ENCODE measurements at places on chromosomes 11 and 22.

- no peak for DNase-seq
These were observed 34.9 kb downstream of the FAM181B start for GRCh38 chr11:82698576-82699352.

DNA sequence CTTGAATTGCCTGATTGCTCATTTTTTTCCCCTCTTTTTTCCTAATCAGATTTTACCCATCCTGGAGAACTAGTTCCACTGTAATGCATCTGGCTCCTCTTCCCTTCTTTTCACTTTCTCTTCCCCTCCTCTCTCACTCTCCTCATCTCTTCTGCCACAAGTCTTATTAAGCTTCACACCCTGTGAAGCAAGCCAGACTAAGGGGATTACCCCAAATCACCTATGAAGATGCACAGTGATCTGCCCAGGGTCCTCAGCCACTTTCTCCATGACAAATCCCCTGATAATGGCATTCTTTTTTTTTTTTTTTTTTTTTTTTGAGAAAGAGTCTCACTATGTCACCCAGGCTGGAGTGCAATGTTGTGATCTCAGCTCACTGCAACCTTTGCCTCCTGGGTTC is 11.2 kb downstream of the UBASH3B start:
- no peak for DNase-seq

DNA sequence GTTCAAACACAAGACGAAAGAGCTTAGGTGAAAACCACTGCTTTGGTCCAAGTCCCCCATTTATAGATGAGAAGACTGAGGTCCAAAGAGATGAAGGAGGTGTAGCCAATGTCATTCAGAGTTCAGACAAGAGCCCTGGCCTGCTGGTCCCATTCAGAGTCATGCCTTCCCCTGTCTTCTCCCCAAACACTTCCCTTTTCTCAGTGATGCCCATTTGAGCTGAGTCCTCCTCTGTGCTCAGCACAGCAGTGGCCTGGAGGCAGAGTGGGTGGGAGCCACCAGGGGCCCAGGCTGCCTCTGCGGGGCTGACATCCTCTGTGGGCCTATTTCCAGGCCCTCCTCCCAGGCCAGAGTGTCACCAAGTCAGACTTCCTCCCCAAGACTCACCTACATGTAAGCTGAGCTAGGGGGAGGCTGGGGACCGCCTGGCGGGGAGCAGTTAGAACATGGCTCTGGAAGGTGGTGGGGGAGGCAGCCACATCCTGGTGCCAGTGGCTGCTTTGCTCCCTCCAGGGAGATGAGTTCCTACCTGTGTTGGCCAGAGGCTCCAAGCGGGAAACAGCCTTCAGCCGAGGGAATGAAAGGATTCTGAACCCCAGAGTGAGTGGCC is 22.4 kb upstream of the LRRC10B start:
- DNase-seq: no peak

- no peak for DNase-seq
These were observed 22.9 kb downstream of the RAB38 start for GRCh38 chr11:88152381-88152780.

- no peak for DNase-seq
These were observed at the start of gene SLC16A8 for GRCh38 chr22:38083931-38084631. SLC16A8 (minus strand) TSS chr22:38084184; CDS start chr22:38082873, 1,311 bp downstream.

DNA sequence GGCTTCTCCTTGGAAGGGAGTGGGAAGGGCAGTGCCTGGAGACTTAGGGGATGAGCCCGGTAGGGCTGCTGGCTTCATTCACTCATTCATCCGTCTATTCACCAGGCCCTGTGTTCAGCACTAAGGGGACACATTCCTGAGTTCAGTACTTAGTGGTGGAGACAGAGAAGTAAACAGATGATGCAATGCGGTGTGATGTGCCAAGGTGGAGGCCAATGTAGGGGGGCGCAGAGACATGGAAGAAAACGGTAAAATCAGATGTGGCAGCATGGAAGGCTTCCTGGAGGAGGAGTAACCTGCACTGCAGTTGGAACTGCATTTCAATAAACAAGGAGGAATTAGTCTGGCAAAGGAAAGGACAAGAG is 21.3 kb downstream of the GRIK4 start:
- no peak for DNase-seq

DNA sequence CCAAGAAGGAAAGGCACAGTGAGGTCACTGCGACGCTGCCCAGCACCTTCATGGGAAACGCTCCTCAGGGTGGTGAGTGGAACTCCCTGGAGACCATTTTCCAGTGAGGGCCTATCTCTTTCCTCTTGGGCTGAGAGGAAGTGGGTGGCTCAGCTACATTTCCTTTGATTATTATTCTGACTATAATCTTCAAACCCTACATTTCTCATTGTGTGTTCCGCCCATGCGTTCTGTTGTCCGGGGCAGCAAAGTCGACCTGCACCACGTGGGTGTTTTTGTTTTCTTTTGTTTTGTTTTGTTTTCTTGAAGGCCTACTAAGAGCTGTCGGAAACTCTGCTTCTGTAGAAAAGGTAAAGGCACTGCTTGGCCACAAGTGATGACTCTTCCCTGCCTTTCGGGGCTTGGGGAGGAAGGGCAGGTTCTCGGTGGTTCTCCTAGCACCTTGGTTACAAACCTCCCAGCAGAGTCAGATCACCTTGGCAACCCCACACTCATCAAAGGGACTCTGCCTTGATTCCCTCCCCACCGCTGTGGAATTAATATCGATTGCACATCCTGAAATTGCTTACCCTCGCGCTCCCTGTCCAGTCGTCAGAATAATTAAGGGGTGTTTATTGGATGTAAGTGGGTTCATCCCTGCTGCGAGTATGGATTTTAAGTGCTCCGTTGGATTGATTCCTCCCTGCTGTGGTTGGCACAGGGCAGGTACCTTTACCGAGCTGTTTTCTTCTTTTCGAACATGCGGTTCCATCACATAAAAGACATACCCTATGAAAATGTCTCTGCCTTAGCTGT is 7.3 kb downstream of the PARVB start:
- DNase-seq: no peak

DNA sequence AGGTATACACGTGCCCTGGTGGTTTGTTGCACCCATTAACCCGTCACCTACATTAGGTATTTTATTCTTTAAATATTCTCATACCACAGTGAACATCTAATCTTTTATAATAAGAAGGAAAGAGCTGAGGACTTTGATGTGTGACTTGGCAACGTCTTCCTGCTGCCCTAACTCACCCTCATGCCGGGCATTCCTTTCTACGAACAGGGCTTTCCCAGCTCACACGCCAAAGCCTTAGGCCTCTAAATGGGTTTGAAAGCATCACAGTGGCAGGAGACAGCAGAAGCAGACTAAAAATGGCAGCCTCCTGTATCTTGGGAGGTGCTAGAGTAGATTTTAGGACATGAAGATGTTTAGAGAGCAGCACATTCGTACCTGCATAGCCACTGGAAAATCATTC is 52.6 kb downstream of the CLTCL1 start:
- DNase-seq: no peak

- no peak for DNase-seq
These were observed 52.0 kb upstream of the SHISAL1 start for GRCh38 chr22:44364751-44365130.

DNA sequence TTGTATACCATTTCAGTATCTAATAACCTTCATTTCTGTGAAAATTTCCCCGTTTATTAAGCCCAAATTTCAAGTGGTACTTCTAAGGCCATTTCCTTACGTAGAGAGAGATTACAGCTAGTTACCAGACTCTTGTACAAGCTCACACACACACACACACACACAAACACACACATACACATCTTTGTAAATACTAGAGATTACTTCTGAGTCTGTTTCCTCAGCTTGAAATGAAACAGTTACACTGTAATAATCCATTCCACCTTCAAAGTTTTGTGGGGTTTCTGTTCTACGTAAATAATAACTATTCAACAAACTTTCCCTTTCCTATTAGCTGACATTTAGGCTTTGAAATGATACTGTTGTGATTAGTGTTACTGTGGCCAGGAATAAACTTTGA is 6.2 kb downstream of the POGLUT3 start:
- DNase-seq: no peak

GRCh38 chr22:28706845-28707244 is 27.2 kb upstream of the TTC28 start:
- no peak for DNase-seq

DNA sequence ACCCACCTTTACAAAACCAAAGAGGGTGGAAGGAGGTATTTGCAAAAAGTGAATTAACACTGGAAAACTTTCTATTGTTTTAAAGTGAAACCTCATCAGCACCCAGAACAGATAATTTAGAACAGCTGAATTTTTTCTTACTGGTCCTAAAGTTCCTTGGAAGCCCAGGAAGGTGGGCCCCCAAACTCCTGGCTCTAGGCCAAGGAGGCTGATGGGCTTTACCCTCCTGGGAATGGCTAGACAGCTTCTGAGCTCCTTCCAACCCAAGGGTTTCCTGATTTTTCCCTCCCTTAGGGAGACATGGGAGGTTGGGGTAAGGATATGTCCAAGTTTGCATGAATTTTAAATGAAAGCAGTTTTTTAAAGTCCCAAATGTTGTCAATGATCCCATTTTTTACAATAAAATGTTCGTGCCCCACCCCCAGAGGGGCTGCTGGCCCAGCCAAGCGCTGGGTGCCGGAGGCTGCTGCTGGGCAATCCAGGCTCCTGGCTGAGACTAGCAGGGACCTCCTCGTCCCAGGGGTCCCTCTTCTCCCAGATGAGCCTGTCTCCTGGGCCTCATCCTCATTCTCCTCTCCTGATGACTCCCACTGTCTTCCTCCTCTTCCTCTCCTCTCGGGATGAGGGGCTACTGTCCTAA is 28.4 kb downstream of the RELT start:
- DNase-seq: no peak

DNA sequence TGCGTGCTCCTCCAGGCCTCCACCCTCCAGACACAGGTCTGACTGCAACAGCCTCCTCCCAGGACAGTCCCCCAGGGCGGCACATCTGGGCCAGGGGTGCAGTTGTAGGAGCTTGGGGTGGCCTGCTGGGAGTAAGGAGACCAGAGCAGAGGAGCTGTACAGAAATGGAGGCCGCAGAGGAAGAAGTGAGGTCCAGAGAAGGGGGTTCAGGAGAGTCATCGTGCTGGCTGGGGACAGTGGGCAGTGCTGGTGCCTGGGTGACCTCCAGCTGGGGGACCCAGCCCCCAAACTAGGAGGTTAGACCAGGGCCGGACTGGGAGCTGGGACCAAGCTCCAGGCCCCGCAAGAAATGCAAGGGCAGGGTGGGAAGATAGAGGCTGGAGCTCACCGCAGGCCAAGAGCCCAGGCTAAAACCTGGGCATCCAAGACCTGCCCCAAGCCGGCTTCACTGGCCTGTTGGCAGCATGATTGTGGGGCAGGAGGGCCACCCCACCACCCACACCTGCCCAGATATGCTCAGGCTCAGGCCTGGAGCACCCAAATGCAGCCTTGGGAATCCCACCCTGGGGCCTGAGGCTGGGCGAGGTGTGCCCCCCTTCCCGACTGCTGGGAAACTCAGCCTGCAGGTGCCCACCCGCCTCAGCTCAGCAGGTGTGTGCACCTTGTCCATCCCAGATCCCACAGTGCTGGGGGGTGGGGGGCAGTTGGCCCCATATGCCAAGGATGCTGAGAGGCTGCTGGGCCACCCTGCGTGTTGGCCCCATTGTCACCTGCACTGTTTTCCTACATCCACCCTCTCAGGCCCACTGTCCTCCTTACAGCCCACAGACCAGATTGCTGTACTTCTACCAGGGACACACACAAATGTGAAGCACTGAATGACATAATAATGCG is 96.9 kb downstream of the MORC2 start:
- DNase-seq: no peak

DNA sequence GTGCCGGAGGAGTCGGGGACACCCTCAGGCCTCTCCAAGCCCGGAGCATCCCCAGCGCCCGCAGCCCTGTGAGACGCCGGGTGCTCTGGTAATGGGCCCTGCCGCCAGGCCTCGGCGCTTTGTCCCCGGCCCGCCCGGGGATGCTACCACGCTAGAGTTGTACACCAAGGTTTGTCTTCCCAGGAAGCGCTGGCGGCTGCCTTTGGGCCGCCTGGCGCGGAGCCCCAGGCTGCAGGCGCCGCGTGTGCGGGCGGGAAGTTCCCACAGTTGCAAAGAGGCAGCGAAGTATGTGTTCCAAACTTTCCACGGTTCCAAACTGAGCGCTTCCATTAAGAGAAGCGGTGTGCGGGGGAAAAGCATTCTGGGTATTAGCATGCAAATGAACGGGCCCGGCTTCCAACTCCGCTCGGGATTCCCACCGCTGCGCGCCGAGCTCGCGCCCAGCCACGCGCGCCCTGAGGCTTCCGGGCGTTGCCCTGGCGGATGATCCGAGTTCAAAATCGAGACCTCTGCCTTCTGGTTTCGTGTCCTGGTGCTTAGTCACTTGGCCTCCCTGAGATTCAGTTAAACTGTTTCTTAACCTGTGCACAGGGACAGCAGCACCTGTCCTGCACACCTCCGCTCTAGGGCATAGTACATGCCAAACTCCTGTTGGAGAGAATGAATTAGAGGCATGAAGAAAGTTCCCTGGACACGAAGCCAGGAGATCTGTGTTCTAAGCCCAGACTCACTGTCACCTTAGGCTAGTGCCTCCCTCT is 1.3 kb upstream of the PATZ1 start:
- DNase-seq: no peak

DNA sequence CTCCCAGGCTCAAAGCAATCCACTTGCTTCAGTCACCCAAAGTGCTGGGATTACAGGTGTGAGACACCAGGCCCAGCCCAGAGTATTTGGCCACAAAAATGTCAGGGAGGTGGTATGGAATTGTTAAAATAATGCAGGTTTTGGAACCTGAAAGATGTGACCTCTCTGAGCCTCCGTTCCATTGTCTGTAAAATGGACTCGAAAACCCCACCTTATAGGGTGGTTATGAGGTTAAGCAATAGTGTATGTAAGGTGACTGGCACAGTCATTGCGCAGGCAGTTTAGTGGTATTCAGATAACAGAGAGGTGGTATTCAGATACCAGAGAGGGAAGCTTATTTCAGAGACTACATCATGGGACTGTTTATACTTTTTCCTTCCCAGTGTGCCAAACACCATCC is 52.5 kb upstream of the PRSS23 start:
- no peak for DNase-seq

DNA sequence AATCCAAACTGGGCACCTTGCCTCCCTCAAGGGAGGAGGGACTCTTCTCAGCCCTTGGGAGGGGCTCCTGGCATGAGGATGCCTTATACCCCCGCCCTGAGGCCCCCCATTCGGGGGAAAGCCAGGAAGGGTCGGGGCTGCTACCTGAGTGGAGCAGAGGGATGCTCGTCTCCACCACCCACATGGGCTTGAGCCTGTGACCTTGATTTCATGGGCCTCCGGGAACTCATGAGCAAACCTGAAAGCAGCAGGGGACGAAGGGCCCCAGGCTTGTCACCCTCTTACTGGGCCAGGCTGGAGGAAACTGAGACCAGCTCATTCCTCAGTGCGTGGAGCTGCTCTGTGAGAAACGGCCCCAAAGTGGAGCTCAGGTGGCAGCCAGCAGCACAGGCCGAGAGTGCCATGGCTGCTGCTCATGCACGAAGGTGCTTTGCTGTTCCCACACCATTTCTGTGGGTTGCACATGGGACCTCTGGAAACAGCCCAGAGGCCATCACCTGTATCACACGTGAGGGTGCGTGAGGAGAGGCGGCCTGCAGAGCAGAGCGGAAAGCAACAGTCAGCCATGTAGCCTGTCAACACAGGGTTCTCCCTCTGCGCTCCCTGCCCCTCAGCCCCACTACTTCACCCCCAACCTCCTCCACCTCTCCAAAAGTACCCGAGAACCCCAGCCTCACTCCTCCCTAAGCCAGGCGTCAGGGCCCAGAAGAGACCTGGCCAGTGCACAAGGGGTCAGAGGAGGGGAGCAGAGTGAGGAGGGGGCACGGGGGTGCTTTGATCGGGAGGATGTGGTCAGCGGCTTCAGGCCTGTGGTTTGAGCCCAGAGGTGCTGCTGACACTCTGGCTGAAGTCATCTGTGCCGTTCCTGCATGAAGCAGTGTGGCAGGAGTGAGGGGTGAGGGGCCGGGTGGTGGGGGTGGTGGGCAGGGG is 14.1 kb upstream of the IL2RB start:
- no peak for DNase-seq

Measured in fibroblast of skin of left biceps (primary cell).